ENCODE measurements at places on chromosomes 6 and 20.

GRCh38 chr6:7108964-7109836, 1.4 kb downstream of the RREB1 start:
- DNase-seq = no peak

DNA sequence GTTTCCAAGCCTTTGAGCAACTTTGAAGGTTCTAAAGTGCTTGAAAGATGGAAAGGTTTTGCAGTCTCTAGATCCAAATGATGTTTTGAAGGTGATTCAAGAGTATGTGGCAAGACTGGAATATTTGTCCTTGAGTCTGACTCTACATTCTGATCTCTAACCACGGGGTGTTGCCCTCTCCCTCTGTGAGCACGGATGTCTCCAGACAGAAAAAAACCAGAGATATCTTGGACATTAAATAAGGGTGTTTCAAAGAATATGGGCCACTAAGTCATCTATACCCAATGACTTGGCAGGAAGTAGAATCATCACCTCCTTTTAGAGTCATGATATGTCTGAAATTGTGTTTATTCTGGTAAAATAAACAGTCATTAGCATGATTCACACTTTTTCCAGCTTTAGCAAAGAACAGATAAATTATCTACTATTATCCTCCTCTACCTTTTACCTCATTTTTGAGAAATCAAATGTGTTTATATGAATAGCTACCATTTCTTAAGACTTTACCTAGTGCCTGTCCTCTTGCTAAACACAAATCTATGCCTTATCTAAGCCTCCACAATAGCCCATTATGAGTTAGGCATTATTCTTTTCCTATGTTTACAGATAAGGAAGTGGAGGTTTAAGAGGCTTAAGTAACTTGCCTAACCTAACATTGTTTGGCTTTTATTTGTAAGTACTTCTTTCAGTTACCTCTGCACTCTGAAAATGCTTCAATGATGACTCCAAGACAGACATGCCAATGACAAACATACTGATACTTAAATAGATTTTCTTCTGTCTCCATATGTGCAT, 384.4 kb downstream of the BMP2 start:
- DNase-seq = no peak

DNA sequence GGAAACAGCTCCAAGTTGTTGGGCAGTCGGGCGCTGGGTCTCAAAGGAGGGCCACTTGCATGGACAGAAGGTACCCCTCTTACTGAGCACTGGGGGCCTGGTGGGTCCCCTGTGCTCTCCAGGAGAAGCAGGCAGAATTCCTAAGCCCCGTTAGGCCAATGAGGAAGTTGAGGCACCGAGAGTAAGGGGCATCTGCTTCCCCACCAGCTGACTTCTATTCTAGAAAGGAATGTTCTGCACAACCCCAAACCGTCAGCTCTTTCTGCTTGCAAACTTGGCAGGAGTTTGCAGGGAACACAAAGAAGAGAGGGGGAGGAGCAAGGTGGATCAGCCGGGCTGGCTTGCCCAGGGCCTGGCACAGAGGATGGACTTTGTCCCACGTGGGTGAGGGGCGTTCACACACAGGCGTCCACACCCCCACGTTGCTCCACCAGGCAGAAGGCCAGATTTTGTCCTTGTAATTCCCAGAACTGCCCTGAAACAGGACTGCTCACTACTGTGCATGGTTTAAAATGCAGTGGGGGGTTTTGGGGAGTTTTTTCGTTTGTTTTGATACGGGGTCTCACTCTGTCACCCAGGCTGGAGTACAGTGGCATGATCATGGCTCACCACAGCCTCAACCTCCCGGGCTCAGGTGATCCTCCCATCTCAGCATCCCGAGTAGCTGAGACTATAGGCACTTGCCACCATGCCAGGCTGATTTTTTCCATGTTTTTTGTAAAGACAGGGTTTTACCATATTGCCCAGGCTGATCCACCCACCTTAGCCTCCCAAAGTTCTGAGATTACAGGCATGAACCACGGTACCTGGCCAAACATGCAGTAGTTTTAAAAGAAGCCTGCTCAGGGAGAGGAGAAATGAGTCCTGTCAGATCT, 93.3 kb downstream of the SNX5 start:
- DNase-seq = peak; percentile 76

- DNase-seq = no peak
These were observed at the start of gene DLL1 for GRCh38 chr6:170290296-170291128. DLL1 (minus strand) TSS chr6:170291078; CDS start chr6:170290139, 939 bp downstream.

DNA sequence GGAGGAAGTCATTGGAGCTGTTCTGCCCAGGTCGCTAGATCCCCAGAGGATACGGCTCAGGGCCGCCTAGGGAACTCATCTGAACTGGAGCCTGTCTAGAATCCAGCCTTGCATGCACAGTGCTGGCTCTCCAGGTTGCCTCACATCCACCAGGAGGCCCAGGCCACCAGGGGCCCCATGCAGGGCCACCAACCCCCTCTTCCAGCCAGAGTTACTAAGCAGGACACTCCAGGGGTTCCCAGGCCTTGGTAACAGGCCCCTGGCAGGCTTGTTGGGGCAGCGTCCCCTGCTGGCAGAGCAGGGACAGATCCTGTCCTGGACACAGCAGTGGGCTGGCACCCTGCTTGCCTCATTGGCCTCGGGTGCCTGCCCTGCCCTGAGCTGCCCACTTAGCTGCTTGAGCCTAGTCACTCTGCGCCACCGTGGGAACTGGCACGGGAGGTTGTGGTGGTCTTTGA, 35.3 kb downstream of the EFCAB8 start:
- DNase-seq = no peak

- DNase-seq = no peak
These were observed 19.2 kb downstream of the SPTLC3 start for GRCh38 chr20:13028001-13028400.
